ENCODE measurements at places on chromosomes 5 and 9. TPM values are rescaled to one million over a fixed set of nuclear protein-coding genes. Genes with fewer than 3 reads are reported as not detected.

GRCh38 chr5:77923666-77924065, 147.5 kb upstream of the TBCA start:
- no peak for DNase-seq

The NME5 gene
- 6.0 TPM for total RNA-seq

- peak; percentile 43 for DNase-seq
Observed at GRCh38 chr5:157473383-157474320, 13.6 kb downstream of the NIPAL4 start.

DNA sequence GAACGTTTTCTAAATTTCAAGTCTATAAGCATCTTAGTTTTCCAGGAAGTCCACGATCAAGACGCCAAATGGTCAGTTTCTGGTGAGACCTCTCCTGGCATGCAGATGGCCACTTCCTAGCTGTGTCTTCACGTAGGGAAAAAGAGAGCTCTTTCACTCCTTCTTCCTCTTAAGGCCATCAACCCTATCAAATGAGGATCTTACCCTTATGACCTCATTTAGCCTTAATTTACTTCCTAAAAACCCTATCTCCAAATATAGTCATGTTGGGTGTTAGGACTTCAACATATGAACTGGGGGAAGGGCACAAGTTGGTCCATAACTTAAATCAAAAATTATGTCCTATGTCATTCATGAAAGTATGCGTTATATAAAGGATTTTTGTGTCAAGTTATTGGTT, 229.5 kb downstream of the ARL15 start:
- no peak for DNase-seq

DNA sequence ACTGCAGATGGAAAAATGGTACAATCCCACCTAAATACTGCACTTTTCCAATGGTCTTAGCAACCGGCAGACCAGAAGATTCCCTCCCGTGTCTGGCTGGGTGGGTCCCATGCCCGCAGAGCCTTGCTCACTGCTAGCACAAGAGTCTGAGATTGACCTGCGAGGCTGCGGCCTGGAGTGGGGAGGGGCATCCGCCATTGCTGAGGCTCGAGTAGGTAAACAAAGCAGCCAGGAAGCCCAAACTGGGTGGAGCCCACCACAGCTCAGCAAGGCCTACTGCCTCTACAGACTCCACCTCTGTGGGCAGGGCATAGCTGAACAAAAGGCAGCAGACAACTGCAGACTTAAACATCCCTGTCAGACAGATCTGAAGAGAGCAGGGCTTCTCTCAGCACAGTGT, 221.6 kb upstream of the CTNND2 start:
- no peak for DNase-seq

DNA sequence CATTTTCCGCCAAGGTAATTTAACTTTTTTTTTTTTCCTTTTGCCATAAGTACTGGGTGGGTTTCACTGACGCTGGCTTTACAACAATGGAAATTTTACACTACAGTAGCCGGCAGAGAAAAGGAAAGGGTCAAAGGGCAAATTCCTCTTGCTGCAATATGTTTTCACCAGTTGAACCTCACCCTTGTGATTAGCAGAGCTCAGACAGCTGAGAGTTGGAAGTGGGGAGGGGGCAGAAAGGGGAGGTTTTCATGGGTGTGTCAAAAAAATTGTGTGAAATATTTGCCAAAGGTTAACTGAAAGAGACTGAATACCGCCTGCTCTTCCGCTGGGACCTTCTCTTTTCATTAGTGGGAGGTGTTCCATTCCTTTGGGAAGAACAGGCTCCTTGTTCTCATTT, 296.9 kb downstream of the ADAMTS6 start:
- no peak for DNase-seq
